Natural killer cell (primary cell): ENCODE measurements at places on chromosomes 5 and 9.

DNA sequence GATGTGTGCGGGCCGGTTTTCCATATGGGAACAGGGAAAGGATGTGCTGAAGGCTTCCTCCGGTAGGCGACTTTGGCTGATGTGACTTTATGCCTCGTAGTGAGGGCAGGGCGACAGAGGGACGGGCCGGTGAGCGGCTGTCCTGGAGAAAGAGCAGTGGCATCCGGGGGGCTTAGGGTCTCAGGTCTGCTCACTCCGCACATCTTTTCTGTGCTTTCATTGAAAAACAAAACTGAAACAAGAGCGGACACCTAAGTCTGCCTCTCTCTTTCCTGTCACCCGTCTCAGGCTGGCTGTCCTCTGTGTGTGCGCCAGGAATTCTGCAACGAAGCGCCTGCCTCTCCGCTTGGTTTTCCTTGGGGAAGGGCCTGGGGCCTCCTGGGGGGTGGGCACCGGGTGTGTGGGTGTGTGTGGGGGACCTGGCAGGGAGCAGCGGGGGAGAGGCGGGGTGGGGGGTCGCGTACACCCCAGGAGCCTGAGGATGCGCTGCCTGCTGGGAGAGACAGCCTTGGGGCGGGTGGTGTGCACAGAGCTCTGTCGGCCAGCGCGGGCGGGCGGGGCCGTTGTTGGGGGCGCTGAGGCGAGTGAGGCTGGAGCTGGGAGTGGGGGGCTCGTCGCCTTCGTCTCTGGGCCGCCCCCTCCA, 580 bp upstream of the PRRX2 start:
- DNase-seq = peak; percentile 33

DNA sequence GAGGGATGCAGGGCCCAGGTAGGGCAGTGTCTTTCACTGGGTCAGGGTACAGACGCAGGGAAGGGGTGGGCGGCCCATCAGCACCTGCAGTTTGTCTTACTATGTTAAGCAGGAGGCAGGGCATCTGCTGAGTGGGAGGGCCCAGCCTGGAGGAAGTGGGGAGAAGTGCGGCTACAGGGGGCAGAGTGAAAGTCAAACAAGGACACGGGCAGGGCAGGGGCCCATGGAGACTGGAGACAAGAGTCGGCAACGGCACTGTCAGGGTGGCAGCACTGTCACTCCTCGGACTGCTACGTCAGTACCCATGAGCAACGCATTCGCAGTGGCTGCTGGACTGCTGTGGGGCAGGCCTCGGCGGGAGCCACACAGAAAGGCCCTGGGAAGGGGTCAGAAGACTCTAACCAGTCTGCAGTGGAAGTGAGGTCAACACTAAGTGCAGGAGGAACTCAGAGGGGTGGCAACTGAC, 19.7 kb downstream of the CAMSAP1 start:
- DNase-seq = peak; percentile 83

GRCh38 chr9:134304690-134305089, 21.6 kb upstream of the RXRA start:
- no peak for DNase-seq

DNA sequence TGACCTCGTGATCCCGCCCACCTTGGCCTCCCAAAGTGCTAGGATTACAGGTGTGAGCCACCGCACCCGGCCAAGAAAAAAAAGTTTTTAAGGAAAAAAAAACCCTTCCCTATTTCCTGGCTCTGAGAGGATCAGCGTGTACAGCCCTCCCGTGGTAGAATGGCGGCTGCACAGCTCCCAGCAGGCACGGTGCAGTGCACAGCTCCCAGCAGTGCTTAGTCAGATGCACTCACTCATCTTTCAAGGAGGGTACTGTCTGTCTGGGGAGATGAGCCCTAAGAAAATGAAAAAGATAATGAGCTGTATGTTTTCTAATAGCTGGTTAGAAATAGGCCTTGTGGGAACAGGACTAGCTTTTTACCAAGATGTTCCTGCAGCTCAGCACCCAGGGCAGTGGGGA, 36.7 kb upstream of the SLC2A8 start:
- DNase-seq = no peak

GRCh38 chr9:122347348-122348287, 23.2 kb upstream of the PTGS1 start:
- DNase-seq = no peak

DNA sequence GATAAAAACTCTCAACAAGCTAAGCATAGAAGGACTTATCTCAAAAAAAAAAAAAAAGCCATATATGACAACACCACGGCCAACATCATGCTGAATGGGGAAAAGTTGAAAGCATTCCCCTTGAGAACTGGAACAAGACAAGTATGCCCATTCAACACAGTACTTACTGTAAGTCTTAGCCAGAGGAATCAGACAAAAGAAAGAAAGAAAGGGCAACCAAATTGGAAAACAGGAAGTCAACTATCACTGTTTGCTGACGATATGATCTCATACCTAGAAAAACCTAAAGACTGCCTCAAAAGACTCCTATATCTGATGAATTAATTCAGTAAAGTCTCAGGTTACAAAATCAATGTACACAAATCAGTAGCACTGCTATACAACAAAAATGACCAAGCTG, 24.6 kb upstream of the PTGER4 start:
- no peak for DNase-seq

DNA sequence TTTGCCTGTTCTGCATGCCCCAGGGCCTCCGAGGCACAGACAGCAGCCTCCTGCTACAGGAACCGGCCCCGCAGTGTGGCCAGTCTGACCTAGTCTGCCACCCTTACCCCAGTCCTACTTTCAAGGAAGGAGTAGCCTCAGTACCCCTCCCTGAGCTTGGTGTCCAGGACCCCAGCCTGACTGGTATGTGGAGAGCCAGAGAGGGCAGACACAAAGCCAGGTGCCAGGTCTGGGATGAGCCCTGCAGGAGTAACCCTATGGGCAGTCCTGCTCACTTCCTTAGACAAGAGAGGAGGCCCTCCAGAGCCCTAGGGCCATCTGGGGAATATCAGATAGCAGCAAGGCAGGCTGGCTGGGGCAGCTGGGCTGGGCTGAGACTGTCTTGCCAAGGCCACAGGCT, 67.8 kb downstream of the NRG2 start:
- no peak for DNase-seq

DNA sequence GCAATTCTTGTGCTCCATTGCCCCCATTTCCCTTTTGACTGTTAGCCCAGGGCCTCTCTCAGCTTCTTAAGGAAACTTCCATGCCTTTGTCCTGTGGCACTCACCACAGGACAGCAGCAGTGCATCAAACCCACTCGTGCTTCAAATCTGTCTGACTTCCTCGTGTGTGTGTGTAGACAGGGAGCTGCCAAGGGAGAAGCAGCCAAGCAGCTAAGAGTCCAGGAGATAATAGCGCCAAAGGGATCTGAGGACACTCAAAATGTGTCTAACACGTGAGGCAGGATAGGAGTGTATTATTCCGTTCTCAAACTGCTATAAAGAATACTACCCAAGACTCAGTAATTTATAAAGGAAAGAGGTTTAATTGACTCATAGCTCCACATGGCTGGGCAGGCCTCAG, 44.8 kb downstream of the CDK7 start:
- DNase-seq = no peak

DNA sequence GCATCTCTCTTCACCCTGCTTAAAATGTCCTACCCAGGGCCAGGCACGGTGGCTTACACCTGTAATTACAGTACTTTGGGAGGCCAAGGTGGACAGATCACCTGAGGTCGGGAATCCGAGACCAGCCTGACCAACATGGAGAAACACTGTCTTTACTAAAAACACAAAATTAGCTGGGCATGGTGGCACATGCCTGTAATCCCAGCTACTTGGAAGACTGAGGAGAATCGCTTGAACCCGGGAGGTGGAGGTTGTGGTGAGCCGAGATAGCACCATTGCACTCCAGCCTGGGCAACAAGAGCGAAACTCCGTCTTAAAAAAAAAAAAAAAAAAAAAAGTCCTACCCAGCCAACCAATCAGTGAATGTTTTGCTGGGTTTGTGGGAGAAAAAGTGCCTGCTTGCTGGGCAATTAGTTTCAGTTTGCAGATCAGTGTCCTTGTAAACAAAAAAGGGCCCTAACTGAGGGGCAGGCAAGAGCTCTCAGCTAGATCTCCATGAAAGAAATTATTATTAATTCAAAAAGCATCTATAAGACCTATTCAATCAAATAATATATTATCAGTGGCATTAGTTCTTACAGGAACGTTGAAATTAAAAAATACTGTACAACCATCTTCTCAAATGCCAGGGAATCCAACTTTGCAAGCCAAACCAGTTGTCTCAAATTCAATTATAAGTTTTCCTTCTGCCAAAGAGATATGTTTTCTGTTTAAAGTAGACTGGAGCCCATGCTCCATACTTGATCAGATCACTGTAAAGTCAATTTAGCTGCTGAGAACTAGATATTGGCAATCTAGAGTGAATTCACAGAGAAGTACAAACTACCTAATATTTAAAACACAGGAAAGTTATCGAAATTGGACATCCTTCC, 3.9 kb downstream of the MEGF9 start:
- DNase-seq = peak; percentile 27

GRCh38 chr5:633501-633955, 21.4 kb downstream of the CEP72 start:
- DNase-seq = no peak

GRCh38 chr5:44807269-44807668, 1.5 kb upstream of the MRPS30 start:
- DNase-seq = no peak

DNA sequence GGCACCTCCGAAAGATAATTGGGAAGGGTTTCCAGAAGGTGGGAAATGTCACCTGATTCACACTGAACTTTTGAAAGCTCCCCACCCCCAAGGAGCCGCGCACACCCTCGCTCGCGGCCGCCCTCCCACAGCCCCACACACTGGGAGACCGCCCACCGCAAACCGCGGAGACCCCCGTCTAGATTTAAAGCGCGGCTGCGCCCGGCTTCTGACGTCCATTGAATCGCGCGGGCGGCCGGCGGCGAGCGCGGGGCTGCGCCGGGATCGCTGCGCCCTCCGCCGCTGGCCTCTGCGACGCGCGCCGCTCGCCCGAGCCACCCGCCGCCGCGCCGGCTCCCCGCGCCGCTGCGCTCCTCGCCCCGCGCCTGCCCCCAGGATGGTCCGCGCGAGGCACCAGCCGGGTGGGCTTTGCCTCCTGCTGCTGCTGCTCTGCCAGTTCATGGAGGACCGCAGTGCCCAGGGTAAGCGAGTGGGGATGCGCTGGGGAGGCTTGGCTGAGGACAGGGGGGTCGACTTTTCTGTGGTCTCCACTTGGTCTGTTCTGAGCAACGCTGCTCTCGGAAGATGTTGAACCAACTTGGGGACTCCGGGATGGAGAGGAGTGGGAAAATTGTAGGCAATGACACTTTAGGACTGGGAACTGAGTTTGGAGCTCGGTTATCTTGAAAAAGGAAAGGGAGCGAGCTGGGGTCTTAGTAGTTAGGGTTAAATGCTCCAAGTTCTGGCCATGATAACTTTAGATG, at the start of gene FST:
Gene FST (plus strand): TSS at position 214 of the 743 bp plus-strand sequence. CDS start 163 bp downstream, at position 377.
- peak; percentile 22 for DNase-seq

DNA sequence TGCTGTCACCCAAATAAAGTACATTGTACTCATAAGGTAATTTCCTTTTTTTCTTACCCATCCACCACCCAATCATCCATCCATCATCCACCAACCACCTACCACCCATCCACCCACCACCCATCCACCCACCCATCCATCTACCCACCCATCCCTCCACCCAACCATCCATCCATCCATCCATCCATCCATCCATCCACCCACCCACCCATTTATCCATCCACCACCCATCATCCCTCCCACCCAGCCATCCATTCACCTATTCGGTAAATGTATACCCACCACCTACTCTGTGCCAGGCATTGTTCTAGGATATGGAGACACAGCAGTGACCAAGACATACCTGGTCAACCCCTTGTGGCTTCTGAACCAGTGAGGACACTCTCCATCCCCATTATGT, 25.1 kb downstream of the MGAT1 start:
- DNase-seq = no peak

GRCh38 chr5:2461701-2462691, 289.5 kb downstream of the IRX2 start:
- DNase-seq = no peak

DNA sequence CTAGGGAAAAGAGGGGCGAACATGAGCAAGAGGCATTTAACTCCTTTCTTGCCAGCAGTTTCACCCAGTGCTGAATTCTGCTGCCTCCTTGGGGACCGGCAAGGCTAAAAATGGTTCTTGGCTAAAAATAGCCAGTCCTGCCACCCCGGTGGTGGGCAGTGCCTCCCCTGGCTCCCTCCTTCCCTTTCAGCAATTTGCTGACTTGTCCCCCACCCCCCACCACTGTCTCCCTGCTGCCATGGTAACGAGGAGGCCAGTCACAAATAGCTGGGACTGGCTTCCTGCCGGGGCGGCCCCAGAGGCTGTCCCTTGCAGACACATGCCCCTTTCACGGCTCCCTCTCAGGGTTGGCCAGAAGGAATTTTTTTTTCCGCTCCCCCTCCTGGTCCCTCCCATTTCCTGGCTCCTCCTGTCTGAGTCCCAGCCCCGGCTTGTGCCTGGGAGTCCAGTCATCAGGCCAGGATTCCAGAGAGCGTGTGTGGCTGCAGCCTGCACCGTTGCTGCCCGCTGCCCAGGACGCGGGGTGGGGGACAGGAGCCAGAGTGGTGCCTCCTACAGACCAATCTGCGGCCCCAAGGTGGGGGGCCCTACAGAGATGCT, 130.3 kb downstream of the RGS3 start:
- DNase-seq = no peak

DNA sequence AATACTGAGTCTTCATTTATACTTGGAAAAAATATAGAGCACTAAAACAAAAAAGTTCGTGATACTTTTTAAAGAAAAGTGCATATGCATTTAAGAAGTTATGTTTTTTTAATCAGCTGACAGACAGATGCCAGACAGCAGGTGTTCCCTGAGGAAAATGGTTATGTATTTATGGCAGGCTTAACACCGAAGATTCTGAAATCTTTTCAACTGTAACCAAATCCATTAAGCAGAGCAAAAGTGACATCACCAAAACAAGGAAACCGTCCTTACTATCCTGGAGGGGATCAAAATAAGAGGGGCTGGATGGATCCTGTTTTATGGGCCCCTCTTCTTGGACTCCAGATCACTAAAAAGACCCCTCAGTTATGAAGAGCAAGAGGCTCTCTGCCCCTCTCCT, 404.9 kb upstream of the ADAMTS16 start:
- DNase-seq = no peak

GRCh38 chr5:44539602-44539919, 150.3 kb upstream of the FGF10 start:
- no peak for DNase-seq

GRCh38 chr5:151663617-151664293, 23.0 kb downstream of the SPARC start:
- DNase-seq = no peak

DNA sequence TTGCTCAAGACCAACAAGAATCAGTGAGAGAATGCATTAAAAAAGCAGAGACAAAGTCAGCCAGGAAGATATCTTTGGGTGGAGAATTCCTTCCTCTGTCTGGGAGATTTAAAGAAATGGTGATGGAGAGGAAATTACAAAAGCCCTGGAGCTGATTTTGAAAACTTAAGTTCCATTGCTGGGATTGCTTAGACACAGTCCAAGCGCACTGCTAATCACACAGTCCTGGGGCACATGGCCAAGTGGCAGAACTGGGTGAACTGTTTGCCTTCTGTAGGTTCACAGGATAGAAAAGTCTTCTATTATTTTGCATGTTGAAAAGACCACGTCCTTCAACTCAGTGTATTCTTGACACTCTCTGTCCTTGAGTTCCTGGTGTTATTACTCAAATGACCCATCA, 284.9 kb upstream of the FBXL7 start:
- no peak for DNase-seq

GRCh38 chr5:128491291-128491690, 46.8 kb downstream of the FBN2 start:
- no peak for DNase-seq
